ENCODE measurements at places on chromosomes 12 and 14.

DNA sequence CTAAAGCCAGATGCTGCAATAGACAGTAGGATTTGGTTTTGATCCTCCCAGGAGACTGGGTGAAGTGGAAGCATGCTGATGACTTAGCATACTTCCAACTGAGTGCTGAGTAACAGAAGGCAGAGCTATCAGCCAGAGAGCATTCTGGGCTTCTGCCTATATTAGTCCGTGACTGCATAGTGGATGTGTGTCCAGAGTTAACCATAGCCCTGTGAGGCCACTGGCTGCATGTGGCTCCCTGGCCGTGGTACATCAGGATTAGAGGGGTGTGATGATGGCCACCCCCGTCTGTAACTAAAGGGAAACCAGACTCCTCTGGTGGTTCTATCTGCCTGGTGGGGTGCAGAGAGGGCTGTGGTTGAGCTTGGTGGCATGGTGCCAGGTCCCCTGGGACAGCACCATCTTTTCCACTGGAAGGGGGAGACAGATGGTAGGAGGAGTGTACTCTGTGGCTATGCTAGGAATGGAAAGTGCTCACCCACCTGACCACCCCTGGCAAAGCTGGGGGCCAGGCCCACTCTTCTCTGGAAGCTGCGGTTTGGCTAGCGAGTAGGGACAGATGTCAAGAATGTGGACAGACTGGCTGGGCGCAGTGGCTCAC lies 27.4 kb downstream of the ABCD4 start:
- no peak for DNase-seq

DNA sequence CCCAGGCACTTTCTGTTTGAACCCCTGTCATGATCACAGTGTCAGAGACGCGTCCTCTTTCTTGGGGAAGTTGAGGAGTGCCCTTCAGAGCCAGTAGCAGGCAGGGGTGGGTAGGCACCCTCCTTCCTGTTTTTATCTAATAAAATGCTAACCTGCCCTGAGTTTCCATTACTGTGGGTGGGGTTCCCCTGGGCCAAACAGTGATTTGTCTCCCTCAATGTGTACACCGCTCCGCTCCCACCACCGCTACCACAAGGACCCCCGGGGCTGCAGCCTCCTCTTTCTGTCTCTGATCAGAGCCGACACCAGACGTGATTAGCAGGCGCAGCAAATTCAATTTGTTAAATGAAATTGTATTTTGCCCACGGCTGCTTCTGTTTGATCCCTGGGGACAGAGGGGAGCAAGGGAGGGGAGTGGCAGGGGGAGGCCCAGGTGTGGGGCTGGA lies 5.1 kb downstream of the SHMT2 start:
- no peak for DNase-seq

- no peak for DNase-seq
Observed at GRCh38 chr12:90013409-90013808, 304.8 kb upstream of the ATP2B1 start.

- DNase-seq, result no peak
Observed at GRCh38 chr14:24838945-24839616, 205.1 kb upstream of the GZMB start.

GRCh38 chr12:107564946-107565345 lies 120.7 kb upstream of the PWP1 start:
- DNase-seq, result no peak

DNA sequence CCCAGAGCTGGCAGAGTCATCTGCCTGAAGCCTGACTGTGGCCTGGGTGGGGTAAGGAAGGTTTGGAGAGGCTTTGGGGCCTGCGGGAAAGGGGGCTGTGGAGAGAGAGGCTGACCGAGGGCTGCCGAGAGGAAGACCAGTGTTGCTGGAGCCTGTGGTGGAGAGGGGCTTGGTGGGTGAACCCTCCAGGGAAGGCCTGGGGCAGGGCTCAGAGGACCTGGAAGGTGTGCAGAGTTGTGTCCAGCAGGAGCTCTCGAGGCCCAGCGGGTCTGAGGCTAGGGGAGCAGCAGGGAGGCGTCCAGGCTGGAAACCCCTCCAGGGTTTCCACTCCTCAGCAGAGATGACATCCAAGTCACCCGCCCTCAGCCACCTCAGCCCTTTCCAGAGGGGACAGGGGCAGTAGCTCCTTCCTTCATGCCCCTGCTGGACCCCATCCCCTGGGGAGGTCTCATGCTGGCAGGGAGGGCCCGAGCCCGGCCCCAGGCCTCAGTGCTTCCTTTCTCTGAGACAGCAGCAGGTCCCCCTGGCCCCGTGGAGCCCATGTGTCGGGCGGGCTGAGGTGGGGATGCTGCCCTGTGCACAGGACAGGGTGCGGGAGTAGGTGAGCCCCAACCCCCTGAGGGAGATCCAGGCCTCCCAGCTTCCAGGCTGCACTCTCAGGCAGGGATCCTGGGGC lies 8.4 kb downstream of the CEP170B start:
- DNase-seq, result no peak

DNA sequence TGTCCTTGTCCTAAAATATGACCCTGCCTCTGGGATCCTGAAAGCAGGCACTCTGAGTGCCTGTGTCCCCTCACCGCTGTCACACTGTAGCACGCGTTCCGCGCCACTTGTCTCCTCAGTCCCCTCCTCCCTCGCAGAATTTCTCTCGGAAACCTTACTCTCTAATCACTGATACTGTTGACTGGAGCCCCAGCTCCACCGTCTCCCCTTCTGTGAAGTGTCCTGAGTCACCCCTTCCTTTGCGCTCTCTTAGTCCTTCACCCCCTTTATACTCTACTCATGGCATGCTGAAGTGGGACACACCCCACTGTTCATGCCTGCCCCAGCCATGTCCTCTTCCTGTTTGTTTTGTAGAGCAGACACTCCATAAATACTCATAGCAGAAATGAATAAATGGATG lies 104.7 kb downstream of the ZNF664 start:
- no peak for DNase-seq

DNA sequence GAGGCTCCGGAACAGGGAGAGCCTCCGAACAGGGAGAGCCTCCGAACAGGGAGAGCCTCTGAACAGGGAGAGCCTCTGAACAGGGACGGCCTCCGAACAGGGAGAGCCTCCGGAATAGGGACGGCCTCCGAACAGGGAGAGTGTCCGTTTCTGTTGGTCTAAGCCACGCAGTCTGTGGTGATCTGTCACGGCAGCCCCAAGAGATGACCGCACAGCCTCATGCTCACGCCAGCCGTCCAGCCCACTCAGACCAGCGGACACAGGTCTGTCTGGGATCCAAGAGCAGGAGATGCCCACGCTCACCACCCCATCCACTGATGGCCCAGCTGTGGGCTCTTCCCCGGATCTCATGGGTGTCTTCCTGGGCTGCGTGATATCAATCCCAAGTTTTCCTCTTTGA lies 33.3 kb downstream of the GALNT9 start:
- no peak for DNase-seq

- DNase-seq, result no peak
Observed at GRCh38 chr14:51424561-51425251, 184.7 kb downstream of the TMX1 start.

DNA sequence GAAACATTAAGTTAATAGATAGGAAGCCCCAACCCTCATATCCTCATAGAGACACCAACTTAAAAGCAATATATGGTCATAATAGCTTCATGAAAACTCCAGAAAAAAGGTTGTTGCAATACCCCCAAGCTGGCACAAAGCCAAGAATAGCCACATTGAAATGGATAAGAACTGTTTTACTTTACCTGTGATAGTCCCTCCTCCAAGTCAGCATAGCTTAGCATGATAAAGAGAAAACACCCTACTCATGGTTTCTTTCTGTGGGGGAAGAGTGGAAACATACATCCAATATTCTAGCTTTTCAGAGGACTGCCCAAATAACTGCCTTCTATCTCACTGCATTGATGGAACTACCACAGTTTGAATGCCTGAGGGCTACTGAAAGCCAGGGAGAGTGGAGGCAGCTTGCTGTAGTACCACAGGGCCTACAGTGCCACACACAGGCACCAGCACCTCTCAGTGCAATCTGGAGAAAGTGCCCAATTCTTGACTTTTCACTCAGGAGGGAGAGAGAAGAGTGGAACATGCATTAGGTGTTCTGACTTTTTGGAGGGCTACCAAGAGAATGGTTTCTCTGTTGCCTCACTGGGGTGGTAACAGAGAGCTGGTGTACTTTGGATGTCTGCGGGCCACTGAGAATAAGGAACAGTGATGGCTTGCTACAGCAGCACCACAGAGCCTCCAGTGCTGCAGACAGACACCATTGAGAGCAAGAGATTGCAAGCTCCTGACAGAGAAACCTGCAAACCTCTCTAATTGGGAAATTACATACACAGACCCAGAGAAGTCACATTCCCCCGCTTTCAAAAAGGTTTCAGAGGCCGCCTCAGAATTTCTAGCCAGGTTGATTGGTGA lies 157.1 kb upstream of the GARIN2 start:
- no peak for DNase-seq

GRCh38 chr12:100151769-100152168 lies 9.1 kb upstream of the BLTP3B start:
- DNase-seq, result no peak

- DNase-seq, result no peak
Observed at GRCh38 chr12:103050273-103050672, 92.8 kb downstream of the ASCL1 start.

GRCh38 chr14:102525219-102525928 lies 15.8 kb upstream of the ANKRD9 start:
- DNase-seq, result no peak

- DNase-seq, result no peak
Observed at GRCh38 chr12:111756196-111756595, 10.5 kb upstream of the ALDH2 start.

- DNase-seq, result no peak
Observed at GRCh38 chr12:95815632-95816212, 25.2 kb upstream of the NTN4 start.

DNA sequence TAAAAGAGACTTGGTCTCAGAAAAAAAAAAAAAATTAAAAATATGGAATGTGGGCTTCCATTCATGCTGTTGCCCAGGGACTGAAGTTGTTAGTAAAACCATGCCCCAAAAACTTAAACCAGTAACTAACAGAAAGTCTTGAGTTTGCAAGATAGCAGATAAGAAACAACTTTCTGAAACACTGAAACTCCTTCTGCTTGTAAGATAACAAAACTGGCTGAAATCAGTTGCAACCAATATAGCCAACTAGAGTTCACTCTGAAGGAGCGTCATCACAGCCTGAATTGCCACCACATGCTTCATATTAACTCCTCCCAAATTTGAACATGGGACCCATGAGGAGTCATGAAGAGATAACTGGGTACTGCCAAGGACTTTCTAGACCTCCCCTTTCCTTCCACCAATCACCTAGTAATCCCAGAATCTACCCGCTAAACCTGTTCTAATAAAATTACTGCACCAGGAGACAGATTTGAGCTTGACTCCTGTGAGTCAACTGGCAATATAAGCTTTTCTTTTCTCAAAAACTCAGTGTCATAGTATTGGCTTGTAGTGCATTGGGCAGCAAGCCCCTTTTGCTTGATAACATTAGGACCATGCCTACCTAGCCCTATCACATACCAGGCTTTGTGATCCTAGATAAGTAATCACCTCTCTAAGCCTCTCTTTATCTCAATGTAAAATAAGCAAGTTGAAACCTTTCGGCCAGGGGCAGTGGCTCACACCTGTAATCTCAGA lies 53.6 kb downstream of the R3HDM2 start:
- DNase-seq, result no peak

- DNase-seq, result no peak
Observed at GRCh38 chr12:86683568-86684304, 427.5 kb upstream of the MGAT4C start.

DNA sequence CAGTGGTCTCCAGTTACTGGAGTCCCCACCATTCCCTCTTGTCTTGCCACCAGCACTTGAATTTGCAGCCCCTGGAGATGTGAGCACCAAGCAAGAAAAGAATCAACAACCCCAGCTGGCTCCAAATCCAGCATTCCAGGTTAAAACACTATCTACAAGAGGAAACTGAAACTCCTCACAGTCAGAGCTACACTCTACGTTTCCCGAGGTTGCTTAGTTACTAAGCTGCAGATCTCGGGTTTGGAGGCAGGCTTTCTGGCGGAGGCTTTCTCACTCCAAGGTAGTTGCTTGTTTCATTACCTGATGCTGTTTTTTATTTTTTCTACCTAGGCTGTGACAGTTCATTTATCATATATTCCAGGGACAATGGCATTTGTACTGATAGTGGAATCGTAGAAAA lies 248.1 kb downstream of the GLT1D1 start:
- DNase-seq, result no peak

- no peak for DNase-seq
Observed at GRCh38 chr12:131378176-131378842, 332.6 kb upstream of the SFSWAP start.

DNA sequence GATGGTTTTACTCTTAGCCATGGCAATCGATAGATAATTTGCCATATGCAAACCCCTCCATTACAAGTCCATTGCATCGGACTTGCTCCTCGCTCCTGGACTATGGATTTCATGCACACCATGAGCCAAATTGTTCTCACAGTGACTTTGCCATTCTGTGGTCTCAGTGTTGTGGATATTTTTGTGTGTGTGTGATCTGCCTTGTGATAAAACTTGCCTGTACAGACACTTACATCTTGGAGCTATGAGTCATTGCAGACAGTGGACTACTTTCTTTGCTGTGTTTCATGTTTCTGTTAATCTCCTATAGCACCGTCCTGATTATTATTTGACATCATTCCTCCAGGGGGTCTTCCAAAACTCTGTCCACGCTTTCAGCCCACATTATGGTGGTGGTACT lies 8.4 kb upstream of the OR4K13 start:
- no peak for DNase-seq

- no peak for DNase-seq
Observed at GRCh38 chr12:87509237-87509820, 519.9 kb downstream of the C12orf50 start.

GRCh38 chr12:109418848-109419480 lies 58.1 kb downstream of the KCTD10 start:
- no peak for DNase-seq

DNA sequence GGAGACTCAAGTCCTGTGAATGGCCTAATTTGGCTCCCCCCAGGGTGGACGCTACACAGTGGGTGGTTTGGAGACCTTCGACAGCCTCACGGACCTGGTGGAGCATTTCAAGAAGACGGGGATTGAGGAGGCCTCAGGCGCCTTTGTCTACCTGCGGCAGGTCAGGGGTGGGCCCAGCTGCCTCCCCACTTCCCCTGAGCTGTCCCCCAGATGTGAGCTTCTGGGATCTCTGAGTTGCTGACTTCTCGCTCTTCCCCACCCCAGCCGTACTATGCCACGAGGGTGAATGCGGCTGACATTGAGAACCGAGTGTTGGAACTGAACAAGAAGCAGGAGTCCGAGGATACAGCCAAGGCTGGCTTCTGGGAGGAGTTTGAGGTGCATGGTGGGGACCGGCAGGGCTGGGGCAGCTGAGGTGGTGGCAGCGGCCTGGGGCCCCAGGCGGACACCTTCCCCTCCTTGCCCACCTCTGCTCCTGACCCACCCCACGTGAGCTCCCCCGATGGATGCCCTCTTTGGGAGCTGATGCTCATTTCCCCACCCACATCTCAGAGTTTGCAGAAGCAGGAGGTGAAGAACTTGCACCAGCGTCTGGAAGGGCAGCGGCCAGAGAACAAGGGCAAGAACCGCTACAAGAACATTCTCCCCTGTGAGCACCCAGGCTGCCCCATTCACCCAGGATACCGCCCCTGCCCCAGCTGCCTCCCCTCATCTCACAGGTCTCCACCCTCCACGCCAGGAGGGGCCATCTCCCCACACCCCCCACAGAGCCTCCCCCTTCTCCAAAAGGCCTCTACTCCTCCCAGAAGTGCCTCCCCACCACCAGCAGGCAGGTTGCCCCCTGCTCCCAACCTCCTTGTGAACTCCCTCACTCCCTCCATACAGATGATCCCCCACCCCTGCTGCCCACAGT lies 4.2 kb downstream of the PTPN6 start:
- no peak for DNase-seq
